Mucosa of gallbladder (tissue), 1 donor: ENCODE measurements at places on chromosomes 4 and X. TPM values are rescaled to one million over a fixed set of nuclear protein-coding genes. Genes with fewer than 3 reads are reported as not detected.
A peak's percentile ranks its signal among the peaks of the same experiment; 100 is the strongest.

DNA sequence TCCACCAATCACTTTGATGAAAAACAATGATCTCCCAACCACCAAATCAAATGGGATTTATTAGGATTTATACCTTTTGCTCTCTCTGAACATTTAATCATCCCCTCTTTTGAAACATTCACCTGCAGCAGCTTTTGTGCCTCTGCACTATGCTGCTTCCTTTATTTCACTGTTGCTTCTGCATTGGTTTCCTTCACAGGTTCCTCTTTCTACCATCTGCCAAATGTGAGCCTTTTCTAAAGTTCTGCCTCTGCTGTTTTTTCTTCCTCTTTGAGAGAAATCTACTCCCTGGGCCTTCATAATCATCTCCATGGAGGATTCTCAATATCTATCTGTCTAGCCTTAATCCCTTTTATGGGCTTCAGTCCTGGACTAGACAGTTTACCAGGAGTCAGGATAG, 24.7 kb downstream of the CUL4B start:
- no peak for DNase-seq

DNA sequence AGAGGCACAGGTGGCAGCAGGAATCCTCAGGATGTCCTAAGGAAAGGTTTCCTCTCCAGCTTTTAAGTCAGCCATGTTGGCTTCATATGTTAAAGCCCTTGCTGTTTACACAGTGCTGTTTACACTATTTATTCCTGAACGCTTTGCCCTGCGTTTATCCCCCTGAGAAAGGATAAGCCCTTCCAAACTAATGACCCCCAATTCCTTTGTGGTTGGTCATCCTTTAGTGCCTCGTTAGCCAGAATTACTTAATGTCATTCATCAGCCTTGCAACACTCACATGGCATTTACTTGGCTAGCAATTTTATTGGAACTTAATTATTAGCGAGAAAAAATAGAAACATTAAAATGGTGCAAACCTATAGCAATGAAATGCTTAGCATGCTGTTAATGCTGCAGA, 23.8 kb downstream of the VCX2 start:
- no peak for DNase-seq

- DNase-seq: no peak
Observed at GRCh38 chrX:11266573-11267003, 26.6 kb upstream of the AMELX start.

DNA sequence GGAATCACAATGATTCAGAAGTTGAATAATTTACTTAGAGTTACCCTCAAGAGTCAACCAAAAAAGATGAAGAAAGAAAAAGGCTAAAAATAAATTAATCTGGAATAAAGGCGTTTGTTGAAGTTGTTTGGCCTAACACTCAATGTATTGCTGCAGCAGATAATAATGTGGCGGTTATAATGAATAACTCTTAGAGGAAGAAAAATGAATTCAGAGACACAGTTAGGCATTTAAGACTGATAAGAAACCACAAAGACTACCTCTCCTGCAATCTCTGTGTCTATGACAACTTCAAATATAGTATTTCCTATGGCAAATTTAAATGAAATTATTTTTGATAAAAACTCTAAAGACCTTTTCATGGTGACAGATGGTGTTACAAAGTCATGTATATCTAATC, 1369.1 kb upstream of the AGA start:
- no peak for DNase-seq

DNA sequence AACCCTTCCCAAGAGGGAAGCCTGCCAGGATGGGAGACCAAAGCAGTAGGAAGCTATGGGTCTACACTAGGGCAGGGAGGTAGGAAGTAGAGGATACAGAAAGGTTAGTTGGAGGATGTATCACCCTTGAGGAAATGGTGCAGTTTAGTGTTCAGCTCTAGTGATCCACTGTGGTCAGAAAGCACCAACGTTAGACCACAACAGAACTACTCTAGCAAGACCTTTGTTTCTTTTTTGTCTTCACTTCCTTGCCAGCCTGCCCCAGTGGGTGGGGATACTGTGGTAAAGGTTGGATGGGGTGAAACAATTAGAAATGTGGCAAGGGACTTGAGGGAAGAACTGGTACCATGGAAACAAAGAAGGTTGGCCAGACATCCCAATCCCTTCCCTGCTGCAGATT, 83.3 kb downstream of the DDIT4L start:
- DNase-seq: no peak

DNA sequence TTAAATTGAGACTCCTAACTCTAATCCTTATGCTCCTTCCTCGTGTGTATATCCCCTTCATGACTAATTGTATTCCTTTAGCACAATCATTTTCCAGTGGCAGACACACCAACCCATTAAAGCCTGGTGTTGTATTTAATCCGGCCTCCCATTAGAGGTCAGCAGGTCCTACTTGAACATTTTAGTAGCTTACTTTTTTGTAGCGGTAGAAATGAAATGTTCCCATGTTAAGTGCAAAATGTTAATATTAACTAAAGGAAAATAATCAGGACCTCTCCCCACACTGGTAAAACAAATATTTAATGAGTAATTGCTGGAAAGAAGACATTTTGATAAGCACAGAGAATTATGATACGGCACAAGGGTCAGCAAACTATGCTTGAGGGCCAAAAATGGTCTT, 3.4 kb downstream of the RAB33B start:
- DNase-seq: no peak

DNA sequence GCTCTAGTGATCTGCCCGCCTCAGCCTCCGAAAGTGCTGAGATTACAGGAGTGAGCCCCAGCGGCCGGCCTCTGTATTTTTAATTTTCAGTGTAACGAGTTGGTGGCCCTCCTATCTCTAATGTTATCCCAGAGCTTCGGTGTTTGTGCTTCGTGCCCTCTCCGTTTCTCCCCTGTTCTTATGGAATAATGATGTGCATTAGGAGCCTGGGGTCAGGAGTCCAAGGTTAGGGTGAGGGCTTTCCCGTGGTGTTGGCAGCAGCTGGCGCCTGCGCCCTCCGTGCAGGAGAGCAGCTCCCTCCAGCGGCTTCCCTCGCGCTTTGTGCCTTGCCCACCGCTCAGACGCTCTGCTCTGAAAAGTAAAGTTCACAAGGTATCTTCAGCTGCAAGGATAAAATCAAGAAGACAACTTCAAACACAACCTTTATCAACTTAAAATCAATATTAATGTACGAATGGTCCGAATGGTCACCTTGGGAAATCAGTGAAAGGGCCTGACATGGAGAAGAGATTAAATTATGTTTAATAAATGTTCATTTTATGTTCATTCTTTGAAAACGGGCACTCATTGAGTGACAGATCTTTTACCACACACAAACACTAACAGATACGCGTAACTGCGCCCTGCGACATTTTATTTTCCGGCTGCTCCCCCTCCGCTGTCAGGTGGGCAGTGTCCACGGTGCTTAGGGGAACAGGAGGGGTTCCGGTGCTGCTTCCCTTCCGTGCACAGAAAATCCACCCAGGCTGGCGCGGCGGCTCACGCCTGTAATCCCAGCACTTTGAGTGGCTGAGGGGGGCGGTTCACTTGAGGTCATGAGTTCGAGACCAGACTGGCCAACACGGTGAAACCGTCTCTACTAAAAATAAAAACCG, 62.4 kb downstream of the TRAPPC11 start:
- DNase-seq: peak; percentile 77

DNA sequence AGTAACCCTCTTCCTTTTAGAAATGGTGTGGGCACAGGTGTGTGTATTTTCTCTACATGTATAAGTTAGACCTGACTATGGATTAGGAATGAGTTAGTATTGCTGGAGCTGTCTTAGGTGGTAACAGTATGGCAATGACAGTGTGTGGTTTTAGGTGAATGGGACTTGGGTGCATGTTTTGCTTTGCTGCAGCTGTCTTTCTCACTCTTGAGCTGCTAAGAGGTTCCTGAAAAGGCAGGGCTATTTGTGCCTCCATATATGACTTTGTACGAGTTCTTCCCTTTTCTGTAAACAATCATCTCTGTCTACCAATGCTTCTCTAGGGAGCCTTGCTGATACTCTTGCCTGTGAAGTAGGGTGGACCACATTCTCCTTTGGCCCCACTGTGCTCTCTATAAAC, 234.8 kb upstream of the HHIP start:
- DNase-seq: no peak

- DNase-seq: no peak
Observed at GRCh38 chrX:46904626-46905025, 7.6 kb upstream of the JADE3 start.

DNA sequence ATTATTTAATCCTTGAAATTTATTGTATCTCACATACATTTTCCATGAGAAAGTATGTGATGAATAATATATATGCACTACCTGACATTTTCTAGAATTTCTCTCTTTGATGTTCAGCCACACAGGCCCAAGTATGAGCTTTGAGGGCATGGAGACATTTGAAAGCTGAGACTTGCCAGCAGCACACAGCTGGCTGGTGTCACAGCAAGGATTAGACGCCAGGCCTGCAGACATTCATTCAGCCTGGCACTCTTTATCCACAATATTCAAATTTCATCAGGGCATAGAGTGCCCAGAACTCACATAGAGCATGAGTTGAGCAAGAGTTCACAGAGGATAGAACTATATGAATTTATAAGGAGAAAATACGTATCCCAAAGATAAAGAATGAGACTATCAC, 74.0 kb downstream of the GRIA2 start:
- no peak for DNase-seq

DNA sequence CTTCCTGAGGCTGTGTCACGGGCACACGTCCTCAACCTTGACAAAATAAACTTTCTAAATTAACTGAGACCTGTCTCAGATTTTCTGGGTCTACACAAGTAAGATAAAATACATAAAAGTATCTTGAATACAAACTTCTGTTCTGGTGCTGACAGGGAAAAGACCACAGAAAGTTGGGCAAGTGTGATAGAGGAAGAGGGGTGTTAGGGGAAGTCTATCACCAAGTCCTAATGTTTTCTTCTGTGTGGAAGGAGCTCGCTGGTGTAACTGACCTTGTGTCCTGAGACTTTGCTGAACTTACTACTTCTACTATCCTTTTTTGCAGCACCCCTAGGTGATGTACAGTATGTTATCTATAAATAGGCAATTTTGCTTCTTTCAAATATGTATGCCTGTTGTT, 97.0 kb upstream of the STIM2 start:
- no peak for DNase-seq

DNA sequence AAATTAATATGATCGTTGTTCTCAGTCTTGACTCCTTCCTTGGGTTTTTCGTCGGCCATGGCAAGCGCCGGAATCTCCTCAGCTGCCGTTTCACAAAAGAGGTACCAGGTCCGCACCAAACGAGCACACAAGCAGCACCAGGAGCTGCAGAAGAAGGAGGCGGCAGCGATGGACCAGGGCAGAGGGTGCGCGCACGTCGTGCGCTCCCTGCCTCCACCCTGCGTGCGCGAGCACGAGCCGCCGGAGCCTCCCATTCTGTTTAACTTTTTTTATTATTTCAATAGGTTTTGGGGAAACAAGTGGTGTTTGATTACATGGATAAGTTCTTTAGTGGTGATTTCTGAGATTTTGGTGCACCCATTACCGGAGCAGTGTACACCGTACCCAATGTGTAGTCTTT, 158.2 kb downstream of the PLS3 start:
- no peak for DNase-seq

- no peak for DNase-seq
Observed at GRCh38 chr4:14265651-14266050, 638.1 kb upstream of the BOD1L1 start.

GRCh38 chrX:24190500-24191156, 41.1 kb downstream of the ZFX start:
- no peak for DNase-seq

GRCh38 chr4:79874197-79874596, 198.8 kb downstream of the ANTXR2 start:
- DNase-seq: no peak

DNA sequence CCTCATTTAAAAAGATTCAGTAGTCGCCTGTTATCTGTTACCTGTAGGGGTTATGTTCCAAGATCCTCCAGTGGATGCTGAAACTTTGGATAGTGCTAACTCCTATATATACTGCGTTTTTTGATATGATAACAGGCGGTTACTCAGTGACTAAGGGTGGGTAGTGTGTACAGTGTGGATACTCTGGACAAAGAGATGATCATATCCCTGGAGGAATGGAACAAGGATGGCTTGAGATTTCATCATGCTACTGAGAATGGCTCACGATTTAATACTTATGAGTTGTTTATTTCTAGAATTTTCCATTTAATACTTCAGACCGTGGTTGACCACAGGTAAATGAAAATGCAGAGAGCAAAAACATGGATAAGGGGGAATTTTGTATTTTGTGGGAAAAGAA, 21.5 kb downstream of the FAM47E start:
- no peak for DNase-seq

DNA sequence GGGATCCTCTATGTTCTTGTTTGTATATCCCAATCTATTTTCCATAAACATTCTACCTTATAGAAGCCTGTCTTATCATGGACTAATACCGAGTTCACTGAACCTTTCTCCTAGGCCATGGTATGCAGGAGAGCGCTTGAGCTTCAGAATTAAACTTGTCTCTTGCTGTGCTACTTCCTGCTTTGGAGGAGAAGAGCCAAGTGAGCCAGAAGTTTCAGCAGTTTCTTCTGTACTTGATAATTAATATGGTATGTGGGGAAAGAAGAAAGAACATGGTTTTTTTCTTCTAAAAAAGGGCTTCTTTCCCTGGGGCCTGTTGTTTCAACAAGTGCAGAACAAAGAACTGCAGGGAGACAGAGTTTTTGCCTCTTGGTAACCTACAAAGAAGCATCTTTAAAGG, 172.8 kb downstream of the ATG4A start:
- no peak for DNase-seq

- no peak for DNase-seq
Observed at GRCh38 chrX:80879916-80880315, 70.2 kb upstream of the BRWD3 start.

DNA sequence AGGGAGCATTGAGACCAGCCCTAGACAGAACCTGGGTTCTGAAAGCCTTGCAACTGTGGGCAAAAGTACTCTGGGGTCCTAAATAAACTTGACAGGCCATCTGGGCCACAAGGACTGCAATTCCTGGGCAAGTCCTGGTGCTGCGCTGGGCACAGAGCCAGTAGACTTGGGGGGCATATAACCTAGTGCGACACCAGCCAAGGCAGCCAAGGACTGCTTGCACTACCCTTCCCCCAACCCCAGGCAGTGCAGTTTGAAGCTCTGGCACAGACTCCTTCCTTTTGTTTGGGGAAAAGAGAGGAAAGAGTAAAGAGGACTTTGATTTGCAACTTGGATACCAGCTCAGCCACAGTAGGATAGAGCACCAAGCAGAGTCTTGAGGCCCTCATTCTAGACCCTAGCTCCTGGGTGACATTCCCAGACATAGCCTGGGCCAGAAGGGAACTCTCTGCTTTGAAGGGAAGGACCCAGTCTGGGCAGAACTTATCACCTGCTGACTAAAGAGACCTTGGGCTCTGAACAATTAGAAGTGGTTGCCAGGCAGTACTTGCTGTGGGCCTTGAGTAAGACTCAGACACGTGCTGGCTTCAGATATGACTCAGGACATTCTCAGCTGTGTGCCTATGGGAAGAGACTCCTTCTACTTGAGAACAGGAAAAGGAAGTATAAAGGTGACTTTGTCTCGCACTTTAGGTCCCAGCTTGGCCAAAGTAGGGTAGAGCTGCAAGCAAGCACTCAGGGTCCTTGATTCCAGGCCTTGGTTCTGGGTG, 522.8 kb downstream of the GLUD2 start:
- DNase-seq: no peak

GRCh38 chrX:43961699-43962098, 11.5 kb downstream of the NDP start:
- DNase-seq: no peak

The TLR10 gene
- 0.98 TPM for total RNA-seq

The ANXA10 gene
- 0.17 TPM for total RNA-seq

The SGMS2 gene
- total RNA-seq: 76.1 TPM

The BEND2 gene
- total RNA-seq: not detected

The CFAP299 gene
- total RNA-seq: not detected

The RAB40AL gene
- total RNA-seq: 0.63 TPM

The KLHL13 gene
- 22.6 TPM for total RNA-seq

The CRLF2 gene
- 2.3 TPM for total RNA-seq

The USP17L26 gene
- not detected for total RNA-seq
